Small intestine (tissue), 16 donors: ENCODE measurements at places on chromosomes 3 and 15. TPM values are rescaled to one million over a fixed set of nuclear protein-coding genes. Genes with fewer than 3 reads are reported as not detected.

DNA sequence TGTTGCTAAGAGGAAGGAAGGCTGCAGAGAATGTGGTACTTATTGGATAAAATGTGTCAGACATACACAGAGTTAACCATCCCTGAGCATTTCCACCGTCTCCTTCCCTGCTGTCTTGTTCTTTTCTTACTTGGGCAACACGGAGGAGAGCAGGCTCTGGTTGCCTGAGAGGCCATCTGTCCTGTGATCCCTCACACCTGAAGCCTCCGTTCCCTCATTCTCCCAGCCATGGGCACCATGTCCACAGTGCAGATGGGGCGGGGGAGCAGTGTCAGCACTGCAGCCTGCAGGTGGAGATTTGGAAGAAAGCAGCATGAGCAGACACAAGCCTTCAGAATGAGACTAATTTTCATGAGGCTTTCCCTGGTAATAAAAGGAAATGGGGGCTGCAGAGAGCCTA is 133.7 kb downstream of the CHCHD6 start:
- no peaks in the 10 kb centered on the region for H3K27me3 ChIP-seq
- no peak overlapping the region for H3K4me3 ChIP-seq
- H3K36me3 ChIP-seq, result no peaks in the 10 kb centered on the region
- no peaks in the 10 kb centered on the region for H3K4me1 ChIP-seq
- DNase-seq, result no peak
- no peak overlapping the region for H3K27ac ChIP-seq

DNA sequence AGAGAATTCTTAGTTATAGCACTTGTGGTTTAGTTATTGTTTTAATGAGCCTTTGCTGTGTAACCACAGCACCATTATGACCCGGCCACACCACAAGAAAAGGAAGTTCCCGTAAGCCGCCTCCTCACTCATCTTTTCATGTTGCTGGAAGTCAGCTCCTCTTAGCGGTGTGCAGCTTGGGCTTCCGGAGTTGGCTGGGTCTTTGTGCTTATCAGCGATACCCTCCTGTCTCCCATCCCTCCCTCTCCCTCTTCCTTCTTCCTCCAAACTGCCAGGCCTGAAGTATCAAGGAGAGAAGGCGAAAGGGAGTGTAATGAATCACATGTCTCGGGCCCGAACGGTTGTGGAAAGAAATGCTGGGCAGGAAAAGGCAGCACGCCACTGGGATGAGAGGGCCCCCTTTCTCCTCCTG is 353.5 kb downstream of the MCTP2 start:
- H3K4me1 ChIP-seq, result no peaks in the 10 kb centered on the region
- no peaks in the 10 kb centered on the region for H3K36me3 ChIP-seq
- no peaks in the 10 kb centered on the region for H3K27me3 ChIP-seq
- DNase-seq, result peak; percentile 26
- no peak overlapping the region for H3K27ac ChIP-seq

DNA sequence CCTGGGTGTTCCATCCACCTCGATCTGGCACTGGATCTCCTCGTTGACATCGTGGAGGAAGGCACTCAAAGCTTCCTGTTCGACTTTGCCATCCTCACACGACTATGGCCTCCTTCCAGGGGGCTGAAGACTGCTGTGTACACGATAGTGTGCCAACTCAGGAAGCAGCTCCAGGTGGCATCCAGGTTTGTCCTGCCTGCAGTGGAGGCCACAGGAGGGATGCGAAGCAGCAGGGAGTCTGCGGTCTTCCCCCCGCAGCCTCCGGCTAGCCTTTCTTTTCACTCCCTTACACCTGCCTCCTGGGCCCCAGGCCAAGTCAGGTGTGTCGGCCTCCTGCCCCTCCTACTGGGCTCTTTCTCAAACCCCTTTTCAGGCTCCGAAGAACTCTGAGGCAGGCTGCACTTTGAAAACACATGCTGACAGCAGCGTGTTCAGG is 32.2 kb downstream of the SYNM start:
- no peak for DNase-seq
- H3K27ac ChIP-seq, result no peak overlapping the region
- H3K36me3 ChIP-seq, result peaks cover 38% of the 10 kb centered on the region

DNA sequence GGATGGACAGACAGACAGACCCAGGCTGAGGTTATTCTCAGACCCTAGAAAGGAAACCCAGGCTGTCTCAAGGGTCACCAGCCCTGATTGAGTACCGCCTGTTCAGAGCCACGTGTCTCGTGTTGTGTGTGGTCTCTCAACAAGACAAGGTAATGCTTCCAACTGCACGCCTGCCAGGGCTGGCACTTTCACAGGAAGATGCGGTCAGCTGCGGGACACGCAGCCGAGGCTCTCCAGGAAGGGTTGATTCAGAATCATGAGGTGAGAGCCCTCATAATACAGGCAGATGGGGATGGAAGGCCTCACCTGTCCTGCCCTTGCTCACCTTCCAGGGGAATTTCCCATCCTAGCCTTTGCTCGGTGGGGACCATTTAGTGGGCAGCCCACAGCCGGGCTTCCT is 81.4 kb downstream of the TOP2B start:
- no peak overlapping the region for H3K4me3 ChIP-seq
- no peaks in the 10 kb centered on the region for H3K27me3 ChIP-seq
- no peak overlapping the region for H3K27ac ChIP-seq
- H3K4me1 ChIP-seq, result no peaks in the 10 kb centered on the region
- H3K36me3 ChIP-seq, result no peaks in the 10 kb centered on the region

DNA sequence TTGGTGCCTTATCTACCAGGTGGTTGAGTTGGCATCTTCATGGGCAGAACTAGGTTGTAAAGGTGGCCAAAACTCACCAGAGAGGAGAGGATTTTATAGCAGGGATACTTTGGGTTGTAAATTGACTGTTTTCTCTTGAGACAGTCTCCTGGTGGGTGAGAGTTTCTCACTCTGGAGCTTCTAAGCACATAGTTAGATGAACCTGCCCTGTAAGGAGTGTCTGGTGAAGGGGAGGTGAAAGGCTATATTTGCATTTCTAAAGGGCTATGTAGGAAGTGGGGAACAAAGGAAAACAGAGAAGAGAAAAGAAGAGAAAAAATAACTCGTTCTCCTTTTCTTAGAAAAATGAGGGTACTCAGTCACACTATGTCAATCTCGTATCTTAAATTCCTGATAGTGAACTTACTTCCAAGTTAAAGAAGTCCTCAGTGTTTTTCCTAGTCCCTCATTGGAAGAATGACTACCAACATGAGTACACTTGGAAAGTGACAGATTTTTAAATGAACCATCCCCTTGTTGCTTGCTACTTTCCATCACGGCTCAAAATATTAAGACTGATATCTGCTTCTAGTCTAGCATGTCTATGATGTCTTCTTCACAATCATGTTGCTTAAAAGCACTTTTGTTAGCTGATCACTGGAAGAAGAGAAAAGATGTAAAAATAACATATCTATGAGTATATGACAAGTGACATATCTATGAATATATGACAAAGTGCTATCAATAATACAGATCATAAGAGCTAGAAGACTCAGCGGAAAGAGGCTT is 113.8 kb upstream of the P2RY1 start:
- no peaks in the 10 kb centered on the region for H3K4me1 ChIP-seq
- DNase-seq, result no peak
- H3K4me3 ChIP-seq, result no peak overlapping the region
- no peak overlapping the region for H3K27ac ChIP-seq
- H3K27me3 ChIP-seq, result no peaks in the 10 kb centered on the region

GRCh38 chr15:52858782-52859176 is 68.6 kb upstream of the ONECUT1 start:
- no peak overlapping the region for H3K27ac ChIP-seq
- DNase-seq, result no peak
- no peaks in the 10 kb centered on the region for H3K36me3 ChIP-seq
- H3K4me1 ChIP-seq, result no peaks in the 10 kb centered on the region
- H3K27me3 ChIP-seq, result no peaks in the 10 kb centered on the region

The SLC9C1 gene
- polyA plus RNA-seq, result not detected

- H3K36me3 ChIP-seq, result peaks cover 7% of the 10 kb centered on the region
- no peaks in the 10 kb centered on the region for H3K4me1 ChIP-seq
- H3K27me3 ChIP-seq, result no peaks in the 10 kb centered on the region
- no peak overlapping the region for H3K27ac ChIP-seq
These were observed 98.8 kb downstream of the SPRED1 start for GRCh38 chr15:38351466-38351865.

GRCh38 chr15:43552986-43553385 is 35.6 kb downstream of the MAP1A start:
- no peak overlapping the region for H3K4me3 ChIP-seq
- no peak for DNase-seq
- peaks cover 71% of the 10 kb centered on the region for H3K36me3 ChIP-seq
- no peak overlapping the region for H3K27ac ChIP-seq
- H3K4me1 ChIP-seq, result no peaks in the 10 kb centered on the region

DNA sequence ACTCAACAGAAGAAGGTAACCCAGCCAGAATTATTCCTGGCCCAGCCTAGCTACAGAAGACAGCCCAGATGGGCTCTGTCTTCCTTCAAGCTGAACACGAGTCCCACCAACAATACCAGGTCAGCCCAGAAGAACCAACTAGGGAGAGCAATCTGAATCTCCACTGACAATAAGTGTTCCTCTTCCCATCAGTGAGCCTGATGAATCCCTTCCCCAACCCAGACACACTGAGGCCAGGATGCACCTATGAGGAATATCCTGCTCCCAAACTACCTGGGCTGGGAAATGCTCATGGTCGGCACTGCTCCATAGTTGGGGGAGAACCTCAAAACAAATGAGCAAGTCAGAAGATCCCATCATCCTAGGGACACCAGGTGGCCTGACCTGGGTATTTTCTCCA is 351.1 kb downstream of the OCA2 start:
- no peaks in the 10 kb centered on the region for H3K27me3 ChIP-seq
- no peak overlapping the region for H3K4me3 ChIP-seq
- DNase-seq, result no peak
- H3K36me3 ChIP-seq, result no peaks in the 10 kb centered on the region
- H3K4me1 ChIP-seq, result no peaks in the 10 kb centered on the region

- no peaks in the 10 kb centered on the region for H3K4me1 ChIP-seq
- H3K27me3 ChIP-seq, result no peaks in the 10 kb centered on the region
- DNase-seq, result no peak
- H3K36me3 ChIP-seq, result no peaks in the 10 kb centered on the region
- H3K4me3 ChIP-seq, result no peak overlapping the region
- no peak overlapping the region for H3K27ac ChIP-seq
These were observed 47.5 kb downstream of the RYR3 start for GRCh38 chr15:33358306-33358705.

The TRIM69 gene
- polyA plus RNA-seq, result 9.4 TPM

DNA sequence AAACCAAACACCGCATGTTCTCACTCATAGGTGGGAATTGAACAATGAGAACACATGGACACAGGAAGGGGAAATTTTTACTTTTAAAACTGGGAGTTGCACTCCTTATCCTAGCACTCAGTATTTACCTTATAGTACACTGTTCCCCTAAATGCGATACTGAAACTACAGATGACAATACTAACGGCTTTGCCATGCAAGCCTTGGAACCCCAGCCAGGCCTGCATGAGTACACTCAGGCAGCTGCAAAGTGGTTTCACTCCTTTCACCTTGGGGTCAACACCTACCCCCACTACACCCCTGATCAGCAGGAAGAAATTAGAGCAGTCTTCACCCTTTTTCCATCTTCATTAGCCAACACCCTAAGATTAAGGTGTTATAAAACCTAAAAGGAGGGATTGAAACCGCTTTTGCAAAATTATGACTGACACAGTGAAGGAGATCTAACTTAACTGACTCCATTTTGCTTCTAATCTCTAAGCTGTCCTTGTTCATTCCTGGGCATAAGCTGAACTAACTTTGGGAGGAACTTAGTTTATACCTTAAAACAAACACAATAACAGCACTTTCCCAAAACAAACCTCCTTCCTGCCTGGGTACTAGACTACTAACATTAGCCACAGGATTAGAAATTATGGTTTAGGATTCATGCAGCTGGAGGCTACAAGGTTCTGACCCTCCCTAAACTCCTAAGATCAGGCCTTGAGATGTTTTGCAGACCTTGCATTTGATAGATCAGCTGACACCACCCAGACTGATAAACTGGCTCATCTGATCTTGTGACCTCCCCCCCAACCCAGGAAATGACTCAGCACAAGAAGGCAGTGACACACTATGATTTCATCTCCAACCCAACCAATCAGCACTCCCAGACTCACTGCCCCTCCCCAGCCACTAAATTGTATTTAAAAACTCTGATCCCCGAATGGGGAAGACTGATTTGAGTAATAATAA is 452.1 kb upstream of the PPP2R3A start:
- H3K27ac ChIP-seq, result no peak overlapping the region
- DNase-seq, result no peak
- no peaks in the 10 kb centered on the region for H3K4me1 ChIP-seq
- no peaks in the 10 kb centered on the region for H3K36me3 ChIP-seq
- H3K27me3 ChIP-seq, result no peaks in the 10 kb centered on the region

GRCh38 chr3:194685065-194685717 is 492 bp upstream of the FAM43A start:
- no peak for DNase-seq
- peak overlapping the region; percentile 54 for H3K4me3 ChIP-seq
- H3K27me3 ChIP-seq, result peaks cover 4% of the 10 kb centered on the region

GRCh38 chr15:32730677-32731654 is 13.2 kb downstream of the GREM1 start:
- no peak overlapping the region for H3K27ac ChIP-seq
- peak; percentile 84 for DNase-seq
- no peaks in the 10 kb centered on the region for H3K4me1 ChIP-seq
- no peak overlapping the region for H3K4me3 ChIP-seq
- peaks cover 4% of the 10 kb centered on the region for H3K36me3 ChIP-seq

GRCh38 chr15:88863412-88863811 is 31.9 kb downstream of the HAPLN3 start:
- H3K4me3 ChIP-seq, result no peak overlapping the region
- DNase-seq, result no peak
- H3K27ac ChIP-seq, result no peak overlapping the region
- no peaks in the 10 kb centered on the region for H3K4me1 ChIP-seq
- H3K36me3 ChIP-seq, result no peaks in the 10 kb centered on the region
- no peaks in the 10 kb centered on the region for H3K27me3 ChIP-seq

DNA sequence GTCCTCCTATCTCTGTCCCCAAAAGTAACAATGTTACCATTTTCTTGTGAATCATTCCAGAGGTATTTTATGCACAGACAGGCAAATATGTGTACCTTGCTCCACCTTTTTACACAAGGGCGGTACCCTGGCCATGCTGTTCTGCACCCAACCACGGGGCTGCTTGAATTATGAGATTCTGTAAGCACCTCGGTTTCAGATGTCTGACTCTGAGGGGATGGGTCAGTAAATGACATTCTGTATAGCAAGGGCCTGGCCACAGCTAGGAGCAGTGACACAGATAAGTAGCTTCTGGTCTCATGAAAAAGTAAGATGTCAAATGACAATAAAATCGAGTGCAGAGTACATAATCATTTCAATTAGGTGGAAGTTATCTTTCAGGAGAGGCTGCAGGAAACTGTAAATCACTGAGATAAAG is 30.4 kb upstream of the FLNB start:
- H3K27me3 ChIP-seq, result no peaks in the 10 kb centered on the region
- DNase-seq, result peak; percentile 87
- H3K4me1 ChIP-seq, result peaks cover 6% of the 10 kb centered on the region
- H3K4me3 ChIP-seq, result no peak overlapping the region
